ENCODE measurements at places on chromosomes 3 and 15.

DNA sequence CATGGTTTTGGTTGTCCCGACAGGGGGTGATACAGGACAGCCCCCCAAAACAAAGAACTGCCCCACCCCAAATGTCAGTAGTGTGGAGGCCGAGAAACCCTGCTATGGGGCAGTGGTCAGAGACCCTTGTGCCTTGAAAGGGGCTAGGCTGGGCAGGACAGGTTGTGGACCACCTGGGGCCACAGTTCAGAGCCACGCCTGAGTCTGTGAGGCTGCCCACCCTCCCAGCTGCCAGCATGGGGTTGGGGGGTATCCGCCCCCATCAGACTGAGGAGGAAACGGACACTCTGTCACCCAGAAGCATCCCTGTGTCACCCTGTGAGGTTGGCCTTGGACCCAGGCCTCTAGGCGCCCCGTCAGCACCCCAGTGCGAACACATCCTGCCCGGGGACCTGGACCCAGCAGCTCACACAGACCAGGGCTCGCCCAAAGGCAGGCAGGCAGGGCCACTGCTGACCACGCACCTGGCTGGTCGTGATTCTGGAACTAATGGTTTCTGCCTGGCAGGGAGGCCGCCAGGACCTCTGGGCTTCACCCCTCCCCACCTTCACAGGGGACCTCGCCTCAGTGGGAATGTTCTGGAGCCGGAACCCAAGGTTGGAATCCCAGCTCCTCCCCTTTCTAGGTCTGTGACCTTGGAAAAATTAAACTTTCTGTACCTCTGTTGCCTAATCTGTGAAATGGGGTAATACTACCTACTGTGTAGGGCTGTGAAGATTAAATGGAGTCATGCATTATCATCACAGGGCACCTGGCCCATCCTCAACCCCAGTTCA is 1.4 kb downstream of the SLC41A3 start:
- DNase-seq: no peak

- no peak for DNase-seq
Observed at GRCh38 chr15:35330048-35330695, 215.8 kb downstream of the DPH6 start.

DNA sequence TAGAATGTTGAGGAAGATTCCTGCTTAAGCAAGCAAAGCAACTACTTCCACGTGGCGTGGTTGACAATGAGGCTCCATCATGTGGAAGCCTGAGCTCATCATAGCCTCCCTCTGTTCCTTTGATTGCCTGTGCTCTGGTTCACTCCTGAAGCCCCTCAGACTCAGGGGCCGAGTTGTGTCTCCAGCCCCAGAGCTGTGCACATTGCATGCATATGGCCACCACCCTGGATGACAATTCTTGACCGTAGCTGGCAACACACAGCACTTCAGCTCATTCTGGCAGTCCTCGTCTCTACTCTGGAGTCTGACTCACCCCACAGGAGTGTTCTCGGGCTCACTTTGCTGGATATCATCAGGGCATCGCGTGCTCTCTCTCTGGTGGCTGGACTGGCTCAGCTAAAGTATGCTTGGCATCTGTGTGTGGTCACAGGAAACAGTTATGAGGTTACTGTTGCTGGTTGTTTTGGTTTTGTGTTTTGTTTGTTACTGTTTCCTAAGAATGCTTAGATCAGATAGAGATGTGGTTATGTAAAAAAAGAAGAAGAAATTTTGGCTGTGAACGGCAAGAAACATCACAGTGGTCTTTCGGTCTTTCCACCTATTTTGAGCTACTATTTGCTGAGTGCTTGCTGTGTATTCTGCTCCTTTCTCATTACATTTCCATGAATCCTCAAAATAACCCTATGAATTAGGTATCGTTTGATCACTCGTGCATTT is 41.6 kb upstream of the MRPS22 start:
- DNase-seq: no peak

DNA sequence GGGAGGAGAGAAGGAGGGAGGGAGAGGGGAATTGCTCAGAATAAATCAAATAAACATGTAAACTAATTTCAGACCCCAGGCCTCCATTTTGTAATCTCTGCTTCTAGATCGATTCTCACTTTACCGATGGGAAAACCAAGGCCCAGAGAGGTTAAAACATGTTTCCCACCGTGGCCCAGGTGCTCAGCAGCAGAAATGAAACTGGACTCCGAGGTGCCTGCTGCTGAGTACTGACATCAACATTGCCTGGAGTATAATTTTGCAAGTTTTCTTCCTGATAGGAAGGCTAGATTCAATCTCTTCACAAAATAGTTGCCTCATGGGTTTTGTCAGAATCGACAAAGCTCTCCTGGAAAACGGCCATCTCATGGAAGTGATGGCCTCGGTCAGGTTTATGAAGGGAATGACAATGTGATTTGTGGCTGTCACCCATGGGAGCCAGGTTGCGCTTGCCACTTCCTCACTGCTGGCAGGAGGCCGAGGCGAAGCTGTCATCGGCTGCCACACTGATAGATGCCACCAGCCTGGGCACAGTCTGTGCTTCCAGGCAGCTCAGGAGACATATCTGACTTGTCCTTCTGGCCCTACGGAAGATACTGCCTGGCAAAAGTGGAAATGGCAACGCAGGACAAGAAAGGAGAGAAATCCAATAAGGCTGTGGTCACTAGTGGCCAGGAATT is 133.1 kb upstream of the LRRN1 start:
- no peak for DNase-seq

DNA sequence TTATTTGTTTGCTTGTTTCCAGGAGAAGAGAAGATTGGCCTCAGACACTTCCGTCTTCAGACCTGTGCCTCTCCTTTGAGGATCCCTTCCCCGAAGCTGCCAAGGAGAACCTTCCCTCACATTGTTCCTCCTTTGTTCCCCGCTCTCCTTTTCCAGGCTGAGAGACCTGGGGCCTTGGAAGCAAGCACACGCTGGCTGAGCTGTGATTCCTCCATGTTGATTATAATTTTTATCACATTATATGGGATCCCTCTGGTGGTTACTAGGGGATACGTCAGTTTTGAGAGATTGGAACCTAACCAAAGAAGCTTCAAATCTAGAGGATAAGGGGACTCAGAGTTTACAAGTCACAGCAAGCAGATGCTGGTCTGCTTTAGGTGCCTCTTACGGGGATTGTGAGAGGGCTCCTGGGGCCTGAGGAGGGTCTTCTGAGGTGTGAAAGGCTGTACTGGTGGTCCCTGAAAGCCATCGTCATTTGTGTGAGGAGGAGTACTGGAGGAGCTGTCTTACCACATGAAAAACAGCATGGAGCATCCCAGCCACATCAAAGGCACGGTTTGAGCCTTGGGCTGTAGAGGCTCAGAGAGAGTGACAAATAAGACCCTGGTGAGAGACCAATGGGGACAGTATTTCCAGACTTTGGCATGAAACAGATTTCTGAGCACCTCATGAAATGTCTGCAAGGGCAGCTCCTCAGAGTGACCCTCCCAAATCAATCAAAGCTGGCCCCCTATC is 760.1 kb upstream of the CFAP20DC start:
- no peak for DNase-seq

DNA sequence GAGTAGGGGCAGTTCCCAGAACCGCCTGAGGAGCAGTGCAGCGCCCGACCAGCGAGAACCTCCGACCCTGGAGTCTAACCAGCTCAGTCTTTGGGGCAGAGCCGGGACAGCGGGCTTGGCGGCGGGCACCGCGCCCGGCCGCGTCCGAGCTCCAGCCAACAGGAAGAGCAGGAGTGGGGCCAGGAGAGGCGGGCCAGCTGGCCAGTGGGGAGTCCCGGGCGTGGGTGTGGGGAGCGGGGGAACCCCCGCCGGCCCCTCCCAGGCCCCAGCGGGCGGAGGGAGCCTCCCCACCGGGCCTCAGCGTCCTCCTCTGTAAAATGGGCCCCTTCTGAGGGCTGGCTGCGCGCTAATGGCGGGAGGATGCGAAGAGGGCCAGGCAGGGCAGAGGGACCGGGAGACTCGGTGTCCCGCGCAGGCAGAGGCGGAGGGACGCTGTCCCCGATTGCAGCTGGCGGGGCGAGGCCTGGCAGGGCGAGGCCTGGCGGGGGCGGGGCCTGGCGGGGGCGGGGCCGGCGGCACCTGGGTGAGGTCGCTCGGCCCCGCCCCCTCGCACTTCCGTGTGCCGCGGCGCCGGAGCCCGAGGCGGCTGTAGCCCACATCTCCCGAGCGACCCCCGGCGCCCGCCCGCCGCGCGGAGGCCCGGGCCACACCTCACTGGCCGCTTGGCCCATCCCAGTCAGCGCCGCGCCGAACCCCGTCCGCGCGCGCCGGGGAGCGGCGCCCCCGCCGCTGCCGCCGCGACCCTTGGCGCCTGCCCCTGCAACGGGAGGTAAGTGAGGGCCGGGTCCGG is at the start of gene PRKCD:
Gene PRKCD, plus strand, starts transcription at position 550 of the 790 bp plus-strand sequence. CDS start 17,214 bp downstream, outside the sequence.
- DNase-seq: peak; percentile 65

All from activated T-cell treated with anti-CD3 and anti-CD28 coated beads for 24 hours (primary cell).